H7 (cell line): ENCODE measurements at places on chromosomes 3 and 15.

DNA sequence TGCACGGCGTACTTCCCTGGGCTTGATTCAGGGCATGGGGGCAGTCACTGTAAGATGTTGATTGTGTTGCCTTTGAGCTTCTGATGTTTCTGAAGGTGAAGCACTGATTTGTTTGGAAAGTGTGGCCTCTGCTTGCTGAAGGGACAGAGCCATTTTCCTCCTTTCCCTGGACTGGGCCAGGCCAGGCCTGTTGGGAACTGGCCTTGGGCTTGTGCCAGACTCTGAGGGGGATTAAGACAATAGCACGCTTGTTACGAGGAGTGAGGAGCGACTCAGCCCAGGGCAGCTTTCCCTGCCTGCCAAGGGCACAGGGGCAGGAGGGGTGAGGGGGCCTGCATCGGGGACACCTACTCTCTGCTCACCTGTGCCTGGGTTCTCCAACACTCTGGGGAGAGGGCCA, 42.9 kb downstream of the LINGO1 start:
- no peak for DNase-seq

DNA sequence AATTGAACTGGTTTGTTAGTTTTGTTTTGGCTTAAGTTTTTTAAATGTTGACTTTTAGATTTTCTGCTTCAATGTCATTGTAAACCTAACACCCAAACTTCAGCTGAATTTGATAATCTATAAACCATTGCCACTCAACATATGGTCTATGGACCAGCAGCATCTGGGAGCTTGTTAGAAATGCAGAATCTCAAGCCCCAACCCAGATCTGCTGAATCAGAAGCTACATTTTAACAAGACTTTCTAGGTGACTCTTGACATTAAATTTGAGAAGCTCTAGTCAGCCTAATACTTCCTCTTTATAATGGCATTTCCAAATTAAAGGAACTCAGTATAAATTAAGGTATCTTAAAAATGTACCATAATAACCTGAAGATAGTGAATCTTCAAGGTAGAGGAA, 96.5 kb upstream of the THRB start:
- no peak for DNase-seq

- DNase-seq, result no peak
These were observed 151.5 kb downstream of the LRRK1 start for GRCh38 chr15:101070502-101071273.

DNA sequence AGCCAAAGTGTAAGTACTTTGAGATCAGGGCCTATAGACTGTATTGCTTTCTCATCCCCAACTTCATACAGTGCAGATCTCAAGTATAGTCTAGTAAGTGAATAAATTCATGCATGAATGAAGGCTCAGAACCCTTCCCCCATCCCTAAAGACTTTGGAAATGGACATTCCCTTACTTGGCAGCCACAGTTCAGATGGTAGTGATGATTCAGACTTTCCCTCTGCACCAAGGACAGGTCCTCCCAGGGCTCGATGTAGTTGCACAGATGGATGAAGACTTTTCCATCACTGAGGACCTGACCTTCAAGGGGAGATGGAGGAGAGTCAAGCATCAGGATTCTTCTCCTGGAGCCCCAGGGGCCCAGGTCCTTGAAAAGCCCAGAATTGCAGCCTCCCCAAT, 4.6 kb downstream of the TIMP4 start:
- no peak for DNase-seq

DNA sequence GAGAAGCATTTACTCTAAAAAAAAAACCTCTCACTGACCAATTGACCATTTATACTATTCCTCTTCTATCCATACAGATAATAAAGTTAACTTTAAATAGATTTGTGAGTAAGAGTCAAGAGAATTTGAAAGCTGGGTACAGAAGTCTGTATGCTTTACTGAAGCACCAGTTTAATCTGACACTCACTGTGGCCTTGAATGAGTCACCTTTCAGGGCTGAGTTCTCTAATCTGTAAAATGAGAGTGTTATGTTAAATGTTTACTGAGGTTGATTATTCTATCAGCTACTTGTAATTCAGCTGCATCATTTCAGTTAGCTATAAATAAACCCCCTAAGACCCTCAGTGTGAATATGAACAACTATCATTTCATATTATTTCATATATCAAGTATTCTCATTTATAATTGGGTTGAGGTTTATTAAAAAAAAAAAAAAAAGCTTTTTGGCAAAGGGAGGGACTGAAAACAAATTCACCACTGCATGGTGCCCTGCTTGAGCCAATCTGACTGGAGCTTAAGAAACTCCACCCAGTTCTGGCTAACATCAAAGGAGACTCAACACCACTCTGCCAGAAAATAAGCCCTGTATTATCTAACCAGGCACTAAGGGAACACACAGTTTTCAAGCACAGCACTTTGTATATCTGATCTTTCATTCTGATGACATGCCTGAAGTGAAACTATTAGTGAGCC, 2.8 kb downstream of the MAP4 start:
- DNase-seq, result no peak
